ENCODE measurements at places on chromosomes 6 and 20. TPM values are rescaled to one million over a fixed set of nuclear protein-coding genes. Genes with fewer than 3 reads are reported as not detected.

TPBG gene
- 0.58 TPM for total RNA-seq

DNA sequence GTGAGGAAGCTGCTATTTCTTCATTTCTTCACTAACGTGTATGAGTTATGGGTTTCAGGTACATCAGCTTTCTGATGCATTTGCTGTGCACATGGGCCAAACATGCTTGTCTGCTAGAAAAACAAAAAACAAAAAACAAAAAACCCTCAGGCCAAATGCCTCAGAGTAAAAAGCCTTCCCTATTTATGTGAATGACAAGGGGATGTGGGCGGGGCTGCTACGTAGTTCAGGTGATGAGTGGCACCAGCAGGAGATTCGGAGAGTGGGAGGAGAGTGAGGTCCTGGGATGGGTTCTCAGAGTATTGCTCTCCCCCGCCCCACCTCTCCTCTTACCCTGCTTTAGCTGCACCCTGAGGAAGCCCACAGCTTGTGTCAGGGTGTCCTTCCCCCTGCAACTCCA lies 596.8 kb upstream of the JAG1 start:
- DNase-seq = no peak

SCAND1 gene
- total RNA-seq = 63.0 TPM

GRCh38 chr6:133033263-133033662 lies 207.9 kb upstream of the EYA4 start:
- no peak for DNase-seq

OR2B6 gene
- not detected for total RNA-seq

Measured in T-cell (primary cell).